CD4-positive, alpha-beta T cell treated with Interleukin-2 at 100 ng/mL for 4 hours (primary cell): ENCODE measurements at places on chromosomes 6 and 20.

DNA sequence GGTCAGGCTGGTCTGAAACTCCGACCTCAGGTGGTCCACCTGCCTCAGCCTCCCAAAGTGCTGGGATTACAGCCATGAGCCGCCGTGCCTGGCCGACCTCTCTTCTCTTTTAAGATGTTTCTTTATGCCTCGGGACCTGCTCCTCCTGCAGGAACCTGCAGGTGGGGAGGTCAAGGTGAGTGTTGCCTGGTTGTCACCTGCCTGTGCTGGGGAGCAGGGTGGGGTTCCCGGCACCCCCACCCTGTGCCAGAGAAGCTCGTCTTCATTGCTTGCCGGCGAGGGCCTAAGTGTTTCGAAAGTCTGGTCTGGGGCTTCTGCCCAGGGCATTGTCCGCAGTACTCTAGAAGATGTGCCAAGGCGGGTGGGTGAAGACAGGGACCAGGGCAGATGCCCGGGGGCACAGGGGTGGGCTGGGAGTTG is 36.0 kb downstream of the SYNJ2 start:
- no peak for DNase-seq

- peak; percentile 59 for DNase-seq
These were observed 84.2 kb downstream of the UST start for GRCh38 chr6:148831064-148831463.

- no peak for DNase-seq
These were observed 43.8 kb upstream of the EIF2S2 start for GRCh38 chr20:34155836-34156235.

DNA sequence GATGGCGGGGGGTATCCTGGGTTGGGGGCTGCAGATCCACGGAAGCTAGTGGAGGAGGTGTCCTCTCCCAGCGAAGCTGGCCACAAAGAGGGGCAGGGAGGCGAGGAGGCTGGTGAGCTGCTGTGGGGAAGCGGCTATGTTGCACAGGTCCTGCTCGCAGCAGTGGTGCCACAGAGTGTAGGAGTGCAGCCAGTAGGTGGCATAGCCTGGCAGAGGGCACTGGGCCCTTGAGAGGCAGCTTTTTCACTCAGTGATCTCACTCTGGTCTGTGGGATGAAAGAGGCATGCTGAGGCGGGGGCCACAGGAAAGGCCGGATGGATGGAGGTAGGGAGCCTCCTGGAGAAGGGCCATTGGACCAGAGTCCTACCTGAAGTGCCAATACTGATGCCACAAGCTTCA is 2.9 kb upstream of the LY6G6D start:
- no peak for DNase-seq

GRCh38 chr6:47034421-47034820 is 7.7 kb downstream of the ADGRF1 start:
- DNase-seq: no peak

GRCh38 chr20:57594092-57594951 is 25.9 kb downstream of the ZBP1 start:
- DNase-seq: peak; percentile 39
